ENCODE measurements at places on chromosomes 2 and 18.

DNA sequence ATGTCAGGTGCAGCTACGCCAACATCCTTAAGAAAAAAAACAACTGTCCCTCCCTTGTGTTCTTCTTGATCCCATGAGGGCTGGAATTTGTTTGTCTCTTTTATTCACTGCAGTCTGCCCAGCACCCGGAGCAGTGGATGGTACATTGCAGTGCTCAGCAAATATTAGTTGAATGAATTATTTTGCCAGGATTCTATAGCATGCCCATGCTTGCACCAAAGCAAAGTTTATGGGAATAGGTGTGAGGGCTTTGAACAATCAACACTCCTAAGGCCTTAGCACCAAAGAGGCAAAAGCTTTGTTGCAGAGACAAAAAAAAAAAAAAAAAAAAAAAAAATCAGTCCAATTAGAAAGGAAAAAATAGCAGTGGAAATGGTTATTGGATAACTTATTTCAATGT is 28.7 kb upstream of the DCC start:
- DNase-seq = no peak

DNA sequence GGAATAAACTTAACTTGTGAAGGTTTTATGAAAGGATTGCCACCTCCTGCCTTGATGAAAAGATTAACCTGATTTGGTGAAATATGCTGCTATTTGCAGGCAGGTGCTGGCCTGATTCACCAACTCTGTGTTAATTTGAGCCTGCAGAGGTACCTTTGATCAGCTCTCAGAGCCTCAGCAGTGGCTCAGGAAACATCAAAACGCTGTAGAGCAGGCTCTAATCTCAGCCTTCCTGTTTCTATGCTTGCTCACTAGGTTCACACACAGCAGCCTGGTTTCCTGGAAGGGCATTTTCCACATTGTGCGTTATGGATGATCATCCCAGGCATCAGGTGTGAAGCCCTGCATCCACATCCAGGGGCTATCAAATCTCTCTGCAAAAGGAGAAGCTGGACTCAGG is 16.9 kb downstream of the TGIF1 start:
- DNase-seq = no peak

GRCh38 chr2:203361922-203362321 is 33.7 kb downstream of the ABI2 start:
- DNase-seq = no peak

DNA sequence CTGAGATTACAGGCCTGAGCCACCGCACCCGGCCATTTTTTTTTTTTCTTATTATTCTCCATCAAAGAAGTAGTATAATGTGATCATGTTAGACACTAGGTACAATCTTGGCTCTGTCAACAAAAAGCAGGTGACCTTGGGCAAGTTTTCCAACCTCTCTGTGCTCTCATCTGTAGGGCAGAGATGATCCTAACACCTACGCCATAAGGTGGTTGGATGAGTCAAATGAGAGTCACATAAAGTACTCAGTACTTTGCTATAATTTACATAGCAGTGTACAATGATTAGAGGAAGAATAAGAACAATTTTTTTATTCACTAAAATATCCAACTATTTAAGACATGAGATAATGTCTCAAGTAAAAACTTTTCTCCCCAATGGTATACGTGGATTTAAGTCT is 128.6 kb downstream of the TGIF1 start:
- no peak for DNase-seq

DNA sequence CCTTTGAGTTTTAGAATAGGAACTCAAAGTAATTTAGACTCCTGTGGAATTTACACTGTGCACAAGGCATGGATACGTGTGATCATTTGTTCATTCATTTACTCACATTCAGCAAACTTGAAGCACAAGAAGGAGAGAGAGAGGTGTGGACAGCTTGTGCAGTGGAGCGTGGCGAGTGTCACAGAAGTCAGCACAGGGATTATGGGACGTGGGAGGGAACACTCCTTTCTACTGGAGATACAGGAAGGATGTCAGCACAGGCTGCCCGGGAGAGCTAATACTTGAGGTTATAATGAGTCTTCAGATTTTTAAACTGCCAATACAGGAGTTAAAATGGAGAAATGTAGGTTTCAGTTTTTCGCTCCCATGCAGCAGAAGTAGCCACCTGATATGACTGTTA is 7.0 kb downstream of the FAM228A start:
- no peak for DNase-seq

DNA sequence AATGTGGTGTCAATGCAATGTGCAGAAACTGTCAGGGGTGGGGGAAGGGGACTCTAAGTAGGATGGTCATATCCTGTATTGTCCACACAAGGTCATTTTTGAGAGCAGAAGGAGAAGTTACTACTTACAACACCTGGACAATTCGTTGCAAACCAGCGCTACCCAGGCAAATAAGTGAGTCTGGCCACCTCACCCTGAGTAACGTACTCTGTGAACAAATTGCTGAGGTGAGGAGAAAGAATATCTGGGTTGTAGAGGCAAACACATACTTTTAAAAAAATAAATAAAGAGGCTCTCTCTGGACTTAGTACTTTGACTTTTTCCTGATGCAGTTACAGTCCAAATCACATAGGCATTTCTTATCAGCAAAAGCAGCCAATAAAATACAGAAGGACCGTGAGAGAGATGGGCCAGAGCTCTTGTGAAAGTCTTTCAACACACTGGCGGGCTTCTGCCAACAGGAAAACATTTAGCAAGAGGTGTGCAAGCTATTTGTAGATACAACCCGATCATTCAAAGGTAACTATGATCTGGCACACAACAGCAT is 268.2 kb upstream of the ID2 start:
- DNase-seq = no peak

DNA sequence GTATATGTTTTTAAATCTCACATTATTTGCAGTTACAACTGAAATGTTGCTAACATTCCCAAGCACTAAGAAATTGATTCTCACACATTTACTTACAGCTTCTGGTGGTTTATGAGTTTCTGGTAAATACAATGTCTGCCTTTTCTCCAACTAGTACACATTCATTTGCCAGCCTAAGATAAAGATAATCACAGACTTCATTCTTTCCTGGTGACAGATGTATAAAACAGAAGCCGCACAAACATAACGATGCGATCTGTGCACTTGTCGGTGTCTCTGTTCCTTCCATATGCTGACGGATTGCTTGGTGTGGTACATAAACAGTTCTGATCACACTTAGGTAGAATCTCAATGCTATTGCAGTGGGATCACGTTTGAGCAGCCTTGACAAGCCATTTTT is 100.4 kb upstream of the DDX18 start:
- no peak for DNase-seq

GRCh38 chr18:32595832-32596231 is 125.2 kb upstream of the GAREM1 start:
- no peak for DNase-seq

- DNase-seq = no peak
Observed at GRCh38 chr2:105517814-105518705, 119.2 kb upstream of the FHL2 start.
